ENCODE measurements at places on chromosomes 3 and 15.

GRCh38 chr3:99430348-99431134 lies 207.9 kb upstream of the COL8A1 start:
- no peak for DNase-seq

- DNase-seq = no peak
Measured at GRCh38 chr3:143201045-143201444, 81.5 kb downstream of the CHST2 start.

DNA sequence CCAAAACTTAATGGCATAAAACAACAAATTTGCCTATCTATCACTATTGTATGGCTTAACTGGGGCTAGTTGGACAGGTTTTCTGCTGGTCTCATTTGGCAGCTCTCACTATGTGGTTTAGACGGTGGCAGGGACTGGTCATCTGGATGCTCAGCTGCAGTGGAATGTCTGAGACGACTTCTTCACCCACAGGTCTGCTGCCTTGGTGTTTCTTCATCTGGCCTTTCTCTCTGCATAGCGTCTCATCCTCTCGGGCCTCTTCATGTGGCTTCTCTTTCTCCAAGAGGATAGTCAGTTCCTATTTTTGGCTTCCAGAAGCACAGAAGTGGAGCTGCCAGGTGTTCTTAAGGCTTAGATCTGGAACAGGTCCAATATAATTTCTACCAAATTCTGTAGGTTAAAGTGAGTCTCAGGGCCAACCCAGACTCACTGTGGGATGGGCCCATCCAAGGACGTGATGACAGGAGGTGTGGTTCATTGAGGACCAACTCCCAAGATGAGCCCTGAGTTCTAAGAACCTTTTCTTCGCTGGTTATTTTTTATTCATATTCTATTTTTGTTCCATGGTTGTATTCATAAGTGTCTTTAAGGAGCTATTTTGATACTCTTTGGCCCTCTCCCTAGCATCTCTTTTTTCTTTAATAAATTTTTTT lies 18.6 kb downstream of the UBE2Q2 start:
- no peak for DNase-seq

- DNase-seq = no peak
Measured at GRCh38 chr3:130889416-130889946, 4.4 kb upstream of the ATP2C1 start.

DNA sequence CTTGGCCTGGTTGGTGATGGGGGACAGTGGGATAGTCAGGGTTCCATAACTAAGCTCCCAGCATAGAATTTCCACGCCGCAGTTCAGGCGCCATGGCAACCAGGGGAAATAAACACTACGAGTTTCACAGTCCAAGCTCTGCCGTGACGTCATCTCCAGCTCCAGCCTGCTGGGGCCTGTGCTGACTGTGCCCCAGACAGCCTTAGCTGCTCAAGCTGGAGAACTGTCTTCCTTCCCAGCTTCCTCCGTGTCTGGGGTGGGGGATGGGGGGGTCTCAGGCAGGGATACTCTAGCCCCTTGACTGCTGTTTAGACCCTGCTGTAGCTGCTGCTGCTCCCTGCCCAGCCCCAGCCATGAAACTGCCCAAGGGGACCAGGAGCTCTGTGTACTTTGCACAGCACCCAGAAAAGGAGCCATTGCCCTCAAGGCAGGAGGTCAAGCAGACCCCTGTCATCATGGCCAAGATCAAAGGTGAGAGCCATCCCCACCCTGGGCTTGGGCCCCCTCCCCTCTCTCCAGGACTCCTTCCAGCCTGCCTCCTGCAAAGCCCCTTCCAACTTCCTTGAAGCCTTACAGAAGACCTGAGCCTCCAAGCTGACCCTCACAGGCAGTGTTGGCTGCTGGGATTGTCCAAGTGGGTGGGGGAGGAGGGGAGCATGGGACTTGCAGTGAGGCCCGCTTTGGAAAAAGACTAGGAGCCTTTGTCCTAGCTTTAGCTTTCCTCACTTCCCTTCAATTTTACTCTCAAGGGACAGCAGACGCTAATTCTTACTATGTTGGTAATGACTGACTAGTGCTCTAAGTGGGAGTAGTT lies 11.4 kb upstream of the CSPG4 start:
- no peak for DNase-seq

GRCh38 chr15:68500363-68501258 lies 68.6 kb upstream of the ITGA11 start:
- DNase-seq = no peak

- DNase-seq = no peak
Measured at GRCh38 chr3:25904206-25904605, 114.3 kb downstream of the OXSM start.

DNA sequence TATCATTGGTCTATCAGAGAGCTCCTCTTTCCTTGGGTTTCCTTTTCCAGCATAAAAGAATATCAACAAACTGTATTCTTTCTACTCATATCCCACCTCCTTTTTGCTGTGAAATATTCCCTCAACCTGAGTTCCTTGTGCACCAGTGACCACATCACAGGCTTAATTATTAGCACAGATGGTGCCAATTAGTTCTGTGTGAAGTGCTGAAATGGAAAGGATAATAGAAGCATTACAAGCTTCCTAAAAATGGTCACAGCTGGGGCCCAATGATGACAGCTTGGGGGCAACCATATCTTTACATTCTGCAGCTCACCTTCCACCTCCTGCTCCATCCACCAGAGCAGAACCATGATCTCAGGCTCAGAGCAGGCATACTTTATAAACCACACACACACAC lies 84.6 kb downstream of the ANO10 start:
- no peak for DNase-seq

- no peak for DNase-seq
Measured at GRCh38 chr3:195032955-195033354, 238.0 kb downstream of the XXYLT1 start.

All from stimulated activated CD8-positive, alpha-beta memory T cell treated with anti-CD3 and anti-CD28 coated beads, Interleukin-4, amount 100 ng/mL, for 24 hours (primary cell).